ENCODE measurements at places on chromosomes 7 and 10. TPM values are rescaled to one million over a fixed set of nuclear protein-coding genes. Genes with fewer than 3 reads are reported as not detected.

DNA sequence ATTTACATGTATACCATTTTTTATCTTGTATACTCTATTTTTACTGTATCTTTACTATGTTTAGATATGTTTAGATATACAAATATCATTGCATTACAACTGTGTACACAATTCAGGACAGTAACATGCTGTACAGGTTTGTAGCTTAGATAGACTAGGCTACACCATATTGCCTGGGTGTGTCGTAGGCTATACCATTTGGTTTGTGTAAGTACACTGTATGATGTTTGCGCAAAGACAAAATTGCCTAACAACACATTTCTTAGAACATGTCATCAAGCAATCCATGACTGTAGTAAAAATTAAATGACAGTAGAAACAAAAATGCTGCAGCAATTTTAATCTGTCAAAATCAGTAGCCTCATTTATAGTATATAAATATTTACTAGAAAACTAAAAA lies 812.2 kb downstream of the GRM8 start:
- H3K4me1 ChIP-seq = no peaks in the 10 kb centered on the region
- DNase-seq = no peak
- H3K36me3 ChIP-seq = no peaks in the 10 kb centered on the region
- H3K27ac ChIP-seq = no peak overlapping the region
- no peak overlapping the region for H3K4me3 ChIP-seq

- peaks cover 7% of the 10 kb centered on the region for H3K4me1 ChIP-seq
- no peaks in the 10 kb centered on the region for H3K36me3 ChIP-seq
- peak overlapping the region; percentile 87 for H3K4me3 ChIP-seq
- no peaks in the 10 kb centered on the region for H3K27me3 ChIP-seq
- peak overlapping the region; percentile 57 for H3K27ac ChIP-seq
Observed at GRCh38 chr7:17300012-17300411, 1.6 kb downstream of the AHR start.

- DNase-seq = no peak
- H3K4me3 ChIP-seq = no peak overlapping the region
- no peaks in the 10 kb centered on the region for H3K27me3 ChIP-seq
- no peak overlapping the region for H3K27ac ChIP-seq
- no peaks in the 10 kb centered on the region for H3K36me3 ChIP-seq
Observed at GRCh38 chr7:39199951-39200350, 222.2 kb downstream of the POU6F2 start.

DNA sequence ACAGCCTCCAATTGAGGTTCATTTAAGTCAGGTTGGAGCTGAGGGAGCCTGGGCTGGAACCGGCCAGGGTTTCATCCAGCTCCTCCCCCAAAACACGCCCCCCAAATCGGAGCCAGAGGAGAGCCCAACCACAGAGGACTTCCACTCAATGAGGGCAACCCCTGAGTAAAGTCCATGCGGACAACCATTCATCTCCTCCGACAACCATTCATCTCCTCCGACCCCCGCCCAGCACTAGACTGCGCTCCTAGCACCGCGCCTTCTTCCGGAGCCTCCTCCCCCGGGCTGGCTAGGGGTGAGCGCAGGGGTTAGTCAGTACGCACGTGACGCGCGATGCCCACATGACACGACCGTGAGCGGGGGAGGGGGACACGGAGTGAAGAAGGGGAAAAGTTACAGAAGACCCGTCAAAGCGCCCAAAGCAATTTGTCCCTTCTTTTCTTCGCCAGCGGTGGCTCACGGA lies 1.4 kb downstream of the MAGI2 start:
- H3K27ac ChIP-seq = peak overlapping the region; percentile 65
- peaks cover 18% of the 10 kb centered on the region for H3K4me1 ChIP-seq
- H3K36me3 ChIP-seq = no peaks in the 10 kb centered on the region
- H3K27me3 ChIP-seq = no peaks in the 10 kb centered on the region
- H3K4me3 ChIP-seq = peak overlapping the region; percentile 80

DNA sequence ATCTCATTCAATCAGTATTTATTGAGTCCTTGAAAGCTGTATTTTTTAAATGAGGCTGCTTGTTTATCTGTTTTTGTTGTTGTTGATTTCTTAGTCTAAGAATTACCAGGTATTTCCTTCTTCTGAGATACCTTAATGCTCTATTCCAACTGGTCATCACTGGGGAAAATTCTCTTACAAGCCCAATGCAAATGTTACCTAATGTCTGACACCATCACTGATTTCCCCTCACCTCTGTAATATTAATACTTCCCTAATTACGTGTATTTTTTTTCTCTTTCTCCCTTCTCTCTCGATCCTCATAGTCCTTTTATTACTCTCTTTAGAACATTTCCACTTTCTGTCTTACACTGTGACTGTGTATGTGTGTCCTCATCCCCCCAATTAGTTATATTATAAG lies 13.9 kb downstream of the HDAC9 start:
- H3K4me1 ChIP-seq = peaks cover 34% of the 10 kb centered on the region
- no peaks in the 10 kb centered on the region for H3K36me3 ChIP-seq
- peak overlapping the region; percentile 100 for H3K27ac ChIP-seq
- no peak for DNase-seq

DNA sequence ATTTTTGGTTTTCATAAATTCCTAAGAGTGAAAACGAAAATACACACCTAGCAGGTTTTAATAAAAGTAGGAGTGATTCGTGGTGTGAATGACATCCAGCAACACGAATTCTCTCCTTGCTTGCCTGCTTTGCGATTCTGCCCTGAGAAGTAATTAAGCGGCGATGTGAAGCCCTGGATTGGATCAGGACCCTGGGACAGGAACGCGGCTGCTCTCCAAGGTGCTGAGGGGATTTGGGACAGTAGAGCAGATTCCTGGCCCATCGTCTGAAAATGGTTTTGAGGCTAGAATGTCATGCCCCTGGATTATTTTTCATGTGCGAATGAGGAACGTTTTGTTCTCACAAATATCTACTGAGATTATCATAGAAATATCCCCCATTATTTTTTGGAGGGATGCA lies 7.8 kb downstream of the NPS start:
- no peaks in the 10 kb centered on the region for H3K36me3 ChIP-seq
- H3K4me1 ChIP-seq = no peaks in the 10 kb centered on the region
- no peak for DNase-seq
- H3K4me3 ChIP-seq = no peak overlapping the region
- H3K27me3 ChIP-seq = no peaks in the 10 kb centered on the region

DNA sequence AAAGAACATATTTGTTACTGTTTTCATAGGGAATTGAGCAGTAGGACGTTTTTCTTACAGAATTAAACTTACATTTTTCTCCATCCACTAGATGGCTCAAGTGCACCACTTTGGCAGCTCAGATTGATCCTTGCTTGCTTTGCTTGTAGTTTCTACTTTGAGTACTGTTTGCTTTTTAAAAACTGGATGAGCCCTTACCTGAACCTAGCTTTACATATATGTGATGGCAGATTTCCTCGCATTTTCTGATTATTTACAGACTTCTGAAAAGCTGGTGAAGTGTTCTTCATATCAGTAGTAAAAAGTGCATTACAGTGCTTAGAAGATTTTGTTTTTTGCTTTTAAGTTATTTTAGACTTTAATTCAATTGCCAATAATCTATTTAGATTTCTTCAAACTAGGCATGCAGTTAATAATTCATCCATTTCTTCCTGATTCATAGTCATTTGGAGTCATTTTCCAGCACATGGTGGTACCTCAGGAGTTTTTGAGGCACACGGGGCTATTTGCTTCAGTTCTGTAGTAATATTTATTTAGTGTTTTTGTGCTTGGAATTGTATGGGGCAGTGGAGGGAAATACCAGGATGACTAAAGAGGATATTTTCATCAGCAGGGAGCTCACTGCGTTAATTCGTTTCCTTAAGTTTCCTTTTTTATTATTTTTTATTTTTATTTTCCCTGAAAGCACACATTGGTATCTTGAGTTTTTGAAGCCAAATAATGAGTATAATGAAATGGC lies 57.3 kb downstream of the MAPK8 start:
- H3K4me3 ChIP-seq = no peak overlapping the region
- H3K36me3 ChIP-seq = no peaks in the 10 kb centered on the region
- no peak overlapping the region for H3K27ac ChIP-seq

GRCh38 chr10:18246967-18247366 lies 106.7 kb downstream of the CACNB2 start:
- no peak overlapping the region for H3K27ac ChIP-seq
- H3K4me1 ChIP-seq = no peaks in the 10 kb centered on the region
- DNase-seq = no peak
- no peak overlapping the region for H3K4me3 ChIP-seq
- H3K27me3 ChIP-seq = no peaks in the 10 kb centered on the region
- no peaks in the 10 kb centered on the region for H3K36me3 ChIP-seq

DNA sequence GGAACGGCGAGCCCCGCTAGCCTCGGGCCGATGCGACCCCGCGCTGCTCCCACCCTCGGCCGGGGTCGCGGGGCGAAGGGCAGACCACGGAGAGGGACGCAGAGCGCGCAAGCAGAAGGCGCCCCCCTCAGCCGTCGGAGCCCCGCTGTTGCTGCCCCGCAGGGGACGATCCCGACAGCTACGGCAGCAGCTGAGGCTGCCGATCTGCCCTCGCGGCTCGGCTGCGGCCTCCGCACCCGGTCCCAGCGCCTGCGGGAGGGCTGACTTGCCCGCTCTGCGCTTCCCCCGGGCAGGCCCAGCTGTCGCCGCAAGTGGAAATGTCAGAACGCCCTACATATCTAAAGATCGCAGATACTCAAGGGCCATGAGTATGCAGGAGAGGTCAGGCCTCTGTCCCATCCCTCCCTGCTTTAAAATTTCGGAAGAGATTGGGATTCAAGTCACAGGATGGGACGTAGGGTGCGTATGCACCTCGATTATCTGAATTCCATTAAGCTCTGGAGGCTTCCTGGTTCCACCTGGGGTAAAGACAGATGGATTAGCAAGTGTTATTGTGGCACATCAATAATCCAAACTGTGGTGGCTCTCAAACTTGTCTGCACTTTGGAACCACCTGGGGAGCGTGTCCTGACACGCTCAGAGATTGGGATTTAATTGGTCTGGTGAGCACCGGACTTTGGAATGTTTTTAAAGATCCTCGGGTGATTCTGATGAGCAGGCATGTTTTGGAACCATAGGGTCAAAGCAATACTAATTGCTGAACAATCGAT lies at the start of gene CRPPA:
Gene CRPPA (minus strand): TSS at position 206 of the 770 bp plus-strand sequence. CDS start 216 bp downstream, outside the sequence.
- no peaks in the 10 kb centered on the region for H3K27me3 ChIP-seq
- H3K36me3 ChIP-seq = no peaks in the 10 kb centered on the region
- peaks cover 30% of the 10 kb centered on the region for H3K4me1 ChIP-seq
- peak; percentile 40 for DNase-seq

TWIST1 gene
- 5.7 TPM for total RNA-seq

DNA sequence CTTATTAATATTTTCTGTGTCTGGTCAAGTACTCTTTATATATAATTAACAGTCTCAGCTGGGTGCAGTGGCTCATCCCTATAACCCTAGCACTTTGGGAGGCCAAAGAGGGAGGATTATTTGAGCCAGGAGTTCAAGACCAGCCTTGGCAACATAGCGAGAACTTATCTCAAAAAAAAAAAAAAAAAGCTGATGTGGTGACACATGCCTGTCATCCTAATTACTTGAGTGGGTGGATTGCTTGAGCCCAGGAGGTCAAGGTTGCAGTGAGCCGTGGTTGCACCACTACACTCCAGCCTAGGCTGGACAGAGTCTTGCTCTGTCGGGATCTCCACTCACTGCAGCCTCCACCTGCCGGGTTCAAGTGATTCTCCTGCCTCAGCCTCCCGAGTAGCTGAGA lies 6.7 kb upstream of the ELOVL3 start:
- H3K4me3 ChIP-seq = no peak overlapping the region
- no peak for DNase-seq
- H3K27ac ChIP-seq = no peak overlapping the region
- no peaks in the 10 kb centered on the region for H3K36me3 ChIP-seq
- H3K27me3 ChIP-seq = peaks cover 23% of the 10 kb centered on the region

SNX10 gene
- 5.4 TPM for total RNA-seq

PILRA gene
- 2.3 TPM for total RNA-seq

WDFY4 gene
- total RNA-seq = 0.25 TPM

DNA sequence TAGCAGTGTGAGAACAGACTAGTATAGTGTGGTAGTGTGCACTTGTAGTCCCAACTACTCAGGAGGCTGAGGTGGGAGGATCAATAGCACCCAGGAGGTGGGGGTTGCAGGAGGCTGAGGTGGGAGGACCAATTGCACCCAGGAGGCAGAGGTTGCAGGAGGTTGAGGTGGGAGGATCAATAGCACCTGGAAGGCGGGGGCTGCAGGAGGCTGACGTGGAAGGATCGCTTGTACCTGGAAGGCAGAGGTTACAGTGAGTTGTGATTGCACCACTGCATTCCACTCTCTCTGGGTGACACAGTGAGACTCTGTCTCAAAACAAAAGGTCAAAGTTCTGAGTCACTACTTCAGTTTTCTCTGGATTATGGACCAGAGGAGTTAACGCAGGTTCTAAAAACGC lies 22.6 kb upstream of the DIP2C start:
- DNase-seq = no peak
- H3K27ac ChIP-seq = no peak overlapping the region
- H3K27me3 ChIP-seq = peaks cover 11% of the 10 kb centered on the region
- no peak overlapping the region for H3K4me3 ChIP-seq
- H3K36me3 ChIP-seq = no peaks in the 10 kb centered on the region

GRCh38 chr10:131663351-131663750 lies 237.5 kb upstream of the PPP2R2D start:
- H3K4me1 ChIP-seq = no peaks in the 10 kb centered on the region
- no peak for DNase-seq
- no peaks in the 10 kb centered on the region for H3K27me3 ChIP-seq
- no peak overlapping the region for H3K4me3 ChIP-seq
- no peak overlapping the region for H3K27ac ChIP-seq
- H3K36me3 ChIP-seq = no peaks in the 10 kb centered on the region

Measured in astrocyte (in vitro differentiated cells and primary cell).